ENCODE measurements at places on chromosomes 12 and 14. TPM values are rescaled to one million over a fixed set of nuclear protein-coding genes. Genes with fewer than 3 reads are reported as not detected.

VRTN gene
- not detected for total RNA-seq

FOXA1 gene
- 7.3 TPM for total RNA-seq

OR6C74 gene
- not detected for total RNA-seq

GRCh38 chr14:81329640-81330381, 70.3 kb downstream of the STON2 start:
- H3K4me1 ChIP-seq, result no peaks in the 10 kb centered on the region
- peaks cover 2% of the 10 kb centered on the region for H3K27me3 ChIP-seq
- no peak overlapping the region for H3K4me3 ChIP-seq
- H3K36me3 ChIP-seq, result no peaks in the 10 kb centered on the region
- no peak for DNase-seq

DNA sequence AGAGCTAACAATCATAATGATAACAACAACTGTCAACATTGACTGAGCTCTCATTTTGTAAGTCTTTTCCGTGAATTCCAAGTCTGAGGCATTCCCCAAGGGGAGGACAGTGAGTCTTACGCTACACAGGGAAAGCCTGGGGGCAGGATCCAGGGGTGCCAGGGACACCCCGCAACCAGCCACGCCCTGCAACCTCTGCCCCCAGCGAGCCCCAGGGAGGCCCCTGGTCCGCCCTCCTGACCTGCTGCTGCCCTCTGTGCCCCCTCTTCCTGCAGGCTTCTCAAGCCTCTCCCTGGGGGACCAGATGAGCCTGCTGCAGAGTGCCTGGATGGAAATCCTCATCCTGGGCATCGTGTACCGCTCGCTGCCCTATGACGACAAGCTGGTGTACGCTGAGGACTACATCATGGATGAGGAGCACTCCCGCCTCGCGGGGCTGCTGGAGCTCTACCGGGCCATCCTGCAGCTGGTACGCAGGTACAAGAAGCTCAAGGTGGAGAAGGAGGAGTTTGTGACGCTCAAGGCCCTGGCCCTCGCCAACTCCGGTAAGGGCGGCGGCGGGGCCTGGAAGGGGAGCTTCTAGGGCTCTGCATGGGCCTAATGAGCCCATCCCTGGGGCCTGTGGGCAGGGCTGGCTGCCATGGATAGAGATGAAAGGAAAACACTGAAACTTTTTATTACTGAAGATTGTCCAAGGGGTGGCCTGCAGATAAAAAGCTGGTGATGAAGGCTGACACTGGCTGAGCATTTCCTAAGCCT, 115.4 kb downstream of the ESRRB start:
- no peaks in the 10 kb centered on the region for H3K36me3 ChIP-seq
- H3K27me3 ChIP-seq, result peaks cover 26% of the 10 kb centered on the region
- no peak for DNase-seq
- no peak overlapping the region for H3K4me3 ChIP-seq
- H3K27ac ChIP-seq, result no peak overlapping the region

TMPRSS12 gene
- total RNA-seq, result not detected

OAS3 gene
- 3.9 TPM for total RNA-seq

GRCh38 chr12:11457996-11458645, 62.8 kb upstream of the PRB2 start:
- H3K4me1 ChIP-seq, result no peaks in the 10 kb centered on the region
- no peak overlapping the region for H3K4me3 ChIP-seq
- DNase-seq, result no peak
- no peak overlapping the region for H3K27ac ChIP-seq

DNA sequence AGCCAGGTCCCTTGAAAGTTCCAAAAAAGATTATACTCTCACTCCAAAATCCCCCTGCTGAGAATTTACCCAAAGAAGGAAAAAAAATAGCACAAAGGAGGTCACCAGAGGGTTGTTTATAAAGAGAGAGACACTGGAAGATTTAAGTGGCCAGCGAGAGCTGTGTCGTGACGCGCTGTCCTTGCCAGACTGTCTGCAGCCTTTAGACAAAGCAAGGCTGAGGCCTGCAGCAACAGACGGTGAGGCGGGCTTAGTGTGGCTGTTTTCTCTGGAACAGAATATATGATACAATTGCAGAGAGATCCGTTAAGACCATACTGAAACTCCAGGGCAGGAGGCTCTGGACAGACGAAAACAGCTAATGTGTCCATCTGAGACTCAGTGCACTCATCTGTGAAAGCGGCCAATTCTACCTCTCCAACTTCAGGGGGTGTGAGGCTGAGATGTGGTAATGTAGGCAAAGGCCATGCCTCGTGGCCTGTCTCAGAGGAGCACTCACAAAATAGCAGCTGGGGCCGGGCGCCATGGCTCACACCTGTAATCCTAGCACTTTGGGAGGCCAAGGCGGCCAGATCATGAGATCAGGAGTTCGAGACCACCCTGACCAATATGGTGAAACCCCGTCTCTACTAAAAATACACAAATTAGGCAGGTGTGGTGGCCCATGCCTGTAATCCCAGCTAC, 36.2 kb downstream of the ANAPC7 start:
- H3K27me3 ChIP-seq, result no peaks in the 10 kb centered on the region
- H3K4me3 ChIP-seq, result no peak overlapping the region
- no peaks in the 10 kb centered on the region for H3K36me3 ChIP-seq
- no peak for DNase-seq
- H3K4me1 ChIP-seq, result no peaks in the 10 kb centered on the region
- H3K27ac ChIP-seq, result no peak overlapping the region

DNA sequence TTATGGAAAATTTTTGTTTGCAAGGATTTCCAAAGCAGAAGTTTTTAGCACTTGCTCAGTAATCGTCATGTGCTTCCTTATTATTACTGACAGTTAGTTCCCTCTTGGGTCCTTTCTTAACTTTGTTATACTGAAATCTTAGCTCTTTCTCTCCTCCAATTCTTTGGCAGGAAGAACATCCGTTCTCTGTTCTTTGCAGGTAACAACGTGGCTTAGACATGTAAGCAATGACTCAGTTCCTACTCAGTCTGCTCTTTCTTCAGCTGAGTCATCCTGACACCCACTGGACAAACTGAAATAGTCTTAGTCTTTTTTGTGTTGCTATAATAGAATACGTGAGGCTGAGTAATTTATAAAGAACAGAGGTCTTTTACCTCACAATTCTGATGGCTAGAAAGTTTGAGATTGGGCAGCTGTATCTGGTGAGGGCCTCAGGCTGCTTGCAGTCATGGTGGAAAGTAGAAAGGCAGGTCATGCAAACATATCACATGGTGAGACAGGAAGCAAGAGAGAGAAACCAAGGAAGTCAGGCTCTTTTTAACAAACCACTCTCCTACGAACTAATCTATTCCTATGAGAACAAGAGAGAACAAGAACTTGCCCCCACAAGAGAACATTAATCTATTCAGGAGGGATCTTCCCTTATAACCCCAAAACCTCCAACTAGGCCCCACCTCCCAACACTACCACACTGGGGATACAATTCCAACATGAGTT, 49.2 kb downstream of the TESPA1 start:
- H3K27ac ChIP-seq, result peak overlapping the region; percentile 87
- peaks cover 6% of the 10 kb centered on the region for H3K36me3 ChIP-seq
- H3K4me3 ChIP-seq, result peak overlapping the region; percentile 60
- peaks cover 58% of the 10 kb centered on the region for H3K4me1 ChIP-seq
- H3K27me3 ChIP-seq, result peaks cover 1% of the 10 kb centered on the region

KRT74 gene
- total RNA-seq, result not detected

GRCh38 chr12:105110851-105111250, 3.3 kb downstream of the WASHC4 start:
- peak overlapping the region; percentile 65 for H3K27ac ChIP-seq
- peaks cover 31% of the 10 kb centered on the region for H3K36me3 ChIP-seq
- peaks cover 57% of the 10 kb centered on the region for H3K4me1 ChIP-seq
- H3K4me3 ChIP-seq, result peak overlapping the region; percentile 91

SERPINA5 gene
- not detected for total RNA-seq

SERPINA12 gene
- not detected for total RNA-seq

DNA sequence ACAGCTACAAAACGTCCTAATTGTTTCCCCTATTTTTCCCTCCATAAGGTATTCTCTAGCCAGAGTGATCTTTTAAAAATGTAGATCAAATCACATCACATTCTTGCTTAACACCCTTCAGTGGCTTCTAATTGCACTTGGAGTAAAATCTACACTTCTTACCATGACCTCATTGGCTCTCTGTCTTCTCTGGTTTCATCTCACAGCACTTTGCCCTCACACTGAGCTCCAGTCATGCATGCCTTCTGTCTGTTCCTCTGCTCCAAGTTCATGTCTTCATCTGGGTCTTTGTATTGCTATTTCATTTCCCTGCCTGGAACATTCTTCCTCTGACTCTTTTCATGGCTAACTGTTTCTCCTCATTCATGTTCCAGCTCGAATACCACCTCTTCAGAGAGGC, 220.4 kb upstream of the GARIN6 start:
- no peaks in the 10 kb centered on the region for H3K36me3 ChIP-seq
- no peaks in the 10 kb centered on the region for H3K4me1 ChIP-seq
- H3K27me3 ChIP-seq, result peaks cover 2% of the 10 kb centered on the region
- no peak for DNase-seq

DNA sequence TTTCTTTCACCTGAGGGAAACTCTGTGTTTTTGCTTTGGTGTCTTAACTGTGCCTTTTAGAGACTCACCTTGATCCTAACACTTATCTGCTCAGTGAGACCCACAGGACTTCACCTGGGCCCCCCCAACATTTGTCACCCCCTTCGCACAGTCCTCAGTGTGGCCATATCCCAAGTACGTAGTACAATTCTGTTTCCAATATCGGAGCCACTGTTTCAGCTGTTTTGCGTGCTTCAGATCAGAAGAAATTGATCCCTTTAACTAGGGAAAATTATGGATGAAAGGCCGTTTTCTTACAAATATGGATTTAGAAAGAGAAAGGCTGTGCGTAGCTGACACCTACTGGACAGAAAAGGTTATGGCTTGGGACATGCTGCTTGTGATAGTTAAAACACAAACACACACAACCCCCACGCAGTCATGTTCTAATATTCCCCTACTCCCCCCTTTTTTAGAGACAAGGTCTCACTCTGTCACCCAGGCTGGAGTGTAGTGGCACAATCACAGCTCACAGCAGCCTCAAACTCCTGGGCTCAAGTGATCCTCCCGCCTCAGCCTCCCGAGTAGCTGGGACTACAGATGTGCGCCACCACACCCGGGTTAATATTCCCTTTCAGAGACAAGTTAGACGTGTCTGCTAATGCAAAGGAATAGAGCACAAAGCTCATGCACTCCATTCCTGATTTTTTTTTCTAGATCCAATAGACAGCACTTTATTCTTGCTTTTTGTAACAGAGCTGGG, 3.6 kb upstream of the SLC7A8 start:
- H3K4me3 ChIP-seq, result no peak overlapping the region
- H3K27ac ChIP-seq, result no peak overlapping the region
- no peaks in the 10 kb centered on the region for H3K36me3 ChIP-seq
- H3K4me1 ChIP-seq, result peaks cover 9% of the 10 kb centered on the region

SCNN1A gene
- 0.17 TPM for total RNA-seq

TPPP2 gene
- total RNA-seq, result not detected

DNA sequence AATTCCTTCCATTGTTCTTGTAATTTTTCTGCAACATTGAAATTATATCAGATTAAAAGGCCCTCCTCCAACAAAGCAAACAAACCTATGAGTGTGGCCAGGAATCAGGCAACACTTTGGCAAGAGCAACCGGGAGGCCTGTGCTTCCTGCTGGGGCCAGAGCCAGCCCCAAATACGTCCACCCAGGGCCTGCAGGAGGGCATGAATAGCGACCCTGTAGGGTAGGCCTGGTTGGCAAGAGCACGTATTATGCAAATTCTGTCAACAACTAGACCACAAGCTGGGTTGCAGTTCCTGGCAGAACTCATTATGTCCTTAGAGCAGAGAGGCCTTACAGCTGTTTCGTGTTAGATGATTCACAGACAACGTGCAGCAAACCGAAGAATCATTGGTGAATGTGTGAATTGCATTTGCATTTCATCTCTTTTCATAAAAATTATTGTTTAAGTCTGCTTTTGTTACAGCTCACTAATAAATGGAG, 26.9 kb upstream of the LGALS3 start:
- H3K27me3 ChIP-seq, result no peaks in the 10 kb centered on the region
- peak overlapping the region; percentile 82 for H3K4me3 ChIP-seq
- H3K4me1 ChIP-seq, result peaks cover 44% of the 10 kb centered on the region
- DNase-seq, result peak; percentile 95
- peaks cover 10% of the 10 kb centered on the region for H3K36me3 ChIP-seq
- peak overlapping the region; percentile 99 for H3K27ac ChIP-seq

ZBTB42 gene
- 1.6 TPM for total RNA-seq

- no peak overlapping the region for H3K4me3 ChIP-seq
- H3K4me1 ChIP-seq, result no peaks in the 10 kb centered on the region
- H3K27me3 ChIP-seq, result peaks cover 2% of the 10 kb centered on the region
- DNase-seq, result no peak
Observed at GRCh38 chr12:131640525-131640924, 70.4 kb upstream of the SFSWAP start.

DNA sequence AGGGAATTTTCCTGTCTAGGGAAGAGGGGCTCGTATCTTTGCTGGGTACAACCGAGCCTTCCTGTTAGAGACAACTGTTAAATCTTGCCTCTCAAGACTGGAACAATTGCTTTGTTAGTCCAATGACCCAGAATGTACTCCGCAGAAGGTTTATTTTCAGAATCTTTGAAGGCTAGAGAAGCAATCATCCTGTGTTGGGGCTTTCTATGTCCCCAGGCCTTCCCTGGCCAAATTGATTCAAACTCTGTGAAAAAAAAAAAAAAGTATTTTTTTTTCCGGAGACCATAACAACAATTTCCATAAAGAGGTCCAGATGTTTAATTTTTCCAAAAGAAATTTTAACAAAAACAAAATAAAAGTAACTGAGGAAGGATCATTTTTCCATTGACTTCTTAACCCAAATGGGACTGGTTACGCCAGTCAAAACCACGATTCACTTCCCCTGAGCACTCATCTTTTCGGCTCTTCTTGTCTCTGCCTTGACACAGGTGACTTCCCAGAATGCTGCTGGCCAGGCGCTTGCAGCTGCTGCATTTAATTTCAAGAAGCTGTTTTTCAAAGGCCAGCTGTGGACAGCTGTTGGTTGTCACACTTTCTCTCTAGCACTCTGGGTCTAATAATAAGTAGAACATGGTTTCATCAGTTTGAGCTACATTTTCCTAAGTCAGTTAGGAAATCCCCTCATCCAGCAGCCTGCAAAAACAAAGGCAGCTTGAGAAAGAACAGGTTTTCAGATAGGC, 81.6 kb upstream of the MANSC4 start:
- no peak overlapping the region for H3K4me3 ChIP-seq
- no peaks in the 10 kb centered on the region for H3K36me3 ChIP-seq
- no peak for DNase-seq
- no peak overlapping the region for H3K27ac ChIP-seq
- peaks cover 1% of the 10 kb centered on the region for H3K27me3 ChIP-seq

DNA sequence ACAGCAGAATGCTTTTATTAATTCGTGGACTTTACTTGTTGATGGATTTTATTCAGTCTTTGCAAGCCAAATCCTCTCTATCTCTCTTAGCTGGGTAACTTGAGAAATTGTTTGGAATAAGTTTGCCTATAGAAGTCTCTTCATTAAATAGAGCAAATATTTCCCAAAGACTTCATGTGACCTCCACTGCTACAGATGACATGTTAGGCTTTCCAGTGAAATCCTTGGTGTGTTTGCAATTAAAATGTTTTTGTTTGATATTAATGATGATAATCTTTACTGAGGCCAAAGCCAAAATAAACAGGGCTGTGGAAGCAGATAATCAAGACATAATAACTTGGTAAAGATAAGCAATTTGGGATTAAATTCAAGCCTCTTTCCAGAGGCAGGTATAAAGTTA, 4.4 kb downstream of the MYF6 start:
- no peak for DNase-seq
- H3K36me3 ChIP-seq, result peaks cover 9% of the 10 kb centered on the region
- no peak overlapping the region for H3K4me3 ChIP-seq
- peaks cover 10% of the 10 kb centered on the region for H3K4me1 ChIP-seq
- no peak overlapping the region for H3K27ac ChIP-seq
- H3K27me3 ChIP-seq, result peaks cover 7% of the 10 kb centered on the region
